ENCODE measurements at places on chromosomes 4 and X.

DNA sequence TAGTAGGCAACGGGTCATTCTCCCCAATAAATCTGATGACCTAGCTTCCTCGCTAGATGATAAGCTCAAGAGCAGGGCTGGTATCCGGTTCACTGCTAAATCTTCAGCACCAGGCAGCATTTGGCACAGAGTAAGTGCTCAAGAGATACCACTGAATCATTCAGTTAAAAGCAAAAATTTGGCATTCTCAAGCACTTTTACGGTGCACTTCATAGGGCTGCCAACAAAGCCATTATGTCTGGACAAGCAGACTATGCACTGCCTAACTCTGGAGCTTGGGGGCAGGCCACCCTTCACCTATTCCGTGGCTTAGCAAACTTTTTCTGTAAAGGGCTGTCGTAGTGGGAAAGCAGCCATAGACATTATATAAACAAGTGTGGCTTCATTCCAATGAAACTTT lies 23.8 kb upstream of the CXorf38 start:
- no peak for DNase-seq

DNA sequence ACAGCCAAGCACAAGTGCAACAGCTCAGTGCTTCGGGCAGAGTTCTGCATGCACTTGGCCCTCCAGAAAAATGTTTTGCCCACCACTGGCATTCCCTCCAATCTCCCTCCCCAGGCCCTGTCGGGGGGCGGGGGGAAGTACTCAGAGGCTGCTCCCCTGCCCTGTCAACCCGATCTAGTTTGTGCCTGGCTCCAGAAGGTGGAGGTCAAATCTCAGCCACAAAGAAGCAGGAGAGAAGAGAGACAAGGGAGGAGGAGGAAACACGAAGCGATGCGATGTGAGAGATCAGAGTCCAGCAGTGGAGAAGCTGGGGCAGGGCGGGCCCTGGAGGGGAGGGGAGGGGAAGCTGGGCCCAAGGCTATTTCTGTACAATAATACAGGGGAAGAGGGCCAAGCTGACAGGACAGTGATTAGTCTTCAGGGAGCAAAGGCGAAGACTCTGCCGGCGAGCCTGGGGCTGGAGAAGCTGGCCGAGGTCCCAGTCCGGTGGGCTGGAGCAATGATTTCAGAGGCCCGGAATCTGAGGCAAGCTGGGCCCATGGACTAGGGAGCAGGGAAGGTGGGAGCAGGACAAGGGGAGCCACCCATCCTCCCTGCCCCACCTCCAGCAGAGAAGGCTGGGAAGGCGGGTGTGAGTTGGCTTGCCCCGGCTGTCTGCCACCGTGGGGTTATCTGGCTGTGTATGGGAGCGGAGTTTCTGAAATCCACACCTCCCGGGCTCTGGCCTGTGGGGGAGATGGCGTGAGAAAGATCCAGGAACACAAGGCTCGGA lies 167.1 kb downstream of the EFNB1 start:
- no peak for DNase-seq

DNA sequence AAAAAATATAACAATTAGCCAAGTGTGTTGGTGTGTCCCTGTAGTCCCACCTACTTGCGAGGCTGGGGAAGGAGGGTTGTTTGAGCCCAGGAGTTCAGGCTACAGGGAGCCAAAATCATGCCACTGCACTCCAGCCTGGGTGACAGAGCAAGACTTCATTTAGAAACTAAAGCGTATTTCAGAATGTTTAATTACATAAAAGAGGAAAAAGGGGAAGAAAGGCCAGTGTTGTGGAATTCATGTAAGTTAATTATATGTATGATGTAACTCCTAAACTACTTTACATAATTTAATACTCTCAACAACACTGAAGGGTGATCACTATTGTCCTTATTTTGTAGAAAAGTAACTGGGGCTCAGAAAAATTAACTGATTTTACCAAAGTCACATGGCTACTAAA lies 67.2 kb upstream of the HOPX start:
- no peak for DNase-seq

- no peak for DNase-seq
Measured at GRCh38 chrX:154098551-154098950, 1.0 kb upstream of the MECP2 start.

DNA sequence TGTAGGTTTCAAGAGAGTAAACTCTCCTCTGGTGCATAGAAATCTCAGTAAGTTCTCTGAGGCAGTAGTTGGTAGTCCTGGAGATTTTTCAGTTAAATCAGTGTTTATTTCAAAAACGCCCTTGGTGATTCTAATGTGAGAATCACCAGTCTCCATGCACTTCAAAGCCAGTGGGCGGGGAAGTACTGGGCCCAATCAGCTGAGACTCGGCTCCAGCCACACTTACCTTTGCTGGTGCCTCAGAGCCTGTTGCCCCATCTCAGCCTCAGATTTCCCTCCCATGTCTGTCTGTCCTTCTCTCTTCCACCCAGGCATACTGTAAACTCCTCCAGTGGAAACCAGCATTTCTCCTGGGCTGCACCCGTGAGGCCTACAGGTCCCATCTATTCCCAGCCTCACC lies 7.4 kb upstream of the MGST2 start:
- DNase-seq, result no peak

DNA sequence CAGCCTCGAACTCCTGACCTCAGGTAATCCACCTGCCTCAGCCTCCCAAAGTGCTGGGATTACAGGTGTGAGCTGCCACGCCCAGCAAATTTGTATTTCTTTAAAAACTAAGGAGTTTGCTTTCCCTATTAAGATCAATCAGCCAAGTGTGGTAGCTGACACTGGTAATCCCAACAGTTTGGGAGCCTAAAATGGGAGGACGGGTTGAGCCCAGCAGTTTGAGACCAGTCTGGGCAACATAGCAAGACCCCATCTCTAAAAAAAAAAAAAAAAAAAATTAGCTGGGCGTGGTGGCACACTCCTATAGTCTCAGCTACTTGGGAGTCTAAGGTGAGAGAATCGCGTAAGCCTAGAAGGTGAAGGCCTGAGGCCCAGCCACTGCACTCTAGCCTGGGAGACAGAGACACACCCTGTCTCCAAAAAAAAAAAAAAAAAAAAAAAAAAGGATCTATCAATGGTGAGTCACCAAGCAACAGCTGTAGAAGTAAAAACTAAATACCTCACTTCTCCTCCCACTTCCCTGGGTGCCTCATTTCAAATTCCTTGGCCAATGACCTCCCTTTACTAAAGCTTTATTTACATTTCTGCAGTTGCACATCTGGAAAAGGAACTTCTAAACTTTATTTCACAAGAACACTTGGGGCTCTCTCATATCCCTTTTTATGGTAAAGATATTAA lies 54.5 kb downstream of the LDB2 start:
- DNase-seq, result no peak

GRCh38 chr4:41652971-41653370 lies 95.6 kb downstream of the PHOX2B start:
- DNase-seq, result no peak

DNA sequence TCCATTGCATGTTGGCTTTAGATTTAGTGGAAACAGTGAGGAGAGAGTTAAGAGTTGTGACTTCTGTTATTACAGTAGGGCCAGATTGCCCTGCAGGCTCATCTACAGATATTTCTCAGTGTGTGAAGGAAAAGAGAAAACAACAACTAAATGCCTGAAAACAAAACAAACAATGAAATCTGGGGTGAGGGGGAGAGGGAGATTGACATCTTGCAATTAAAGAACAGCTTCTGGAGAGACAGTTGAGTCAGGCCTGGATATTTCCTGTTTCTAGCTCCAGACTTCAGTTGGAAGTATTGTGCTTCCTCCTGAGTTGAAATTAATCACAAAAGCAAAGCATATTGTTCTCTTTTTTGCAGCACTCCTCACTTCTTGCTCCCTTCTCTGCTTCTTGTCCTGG lies 108.3 kb upstream of the SCML1 start:
- DNase-seq, result no peak

DNA sequence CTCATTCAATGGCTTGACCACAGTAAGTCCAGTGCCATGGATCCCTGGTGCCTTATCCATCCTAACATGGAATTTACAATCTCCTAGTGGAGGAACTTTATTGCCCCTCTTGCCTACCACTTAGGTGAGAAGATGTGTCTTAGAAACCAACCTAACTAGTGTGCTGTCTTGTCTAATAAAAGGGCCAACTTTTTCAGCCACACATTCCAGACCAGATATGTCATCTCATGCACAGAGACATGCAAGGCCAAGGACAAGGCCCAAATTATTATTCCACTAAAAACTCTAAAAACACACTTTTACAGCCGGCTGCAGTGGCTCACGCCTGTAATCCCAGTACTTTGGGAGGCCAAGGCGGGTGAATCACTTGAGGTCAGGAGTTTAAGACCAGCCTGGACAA lies 10.6 kb upstream of the PRDX4 start:
- no peak for DNase-seq

- no peak for DNase-seq
Measured at GRCh38 chrX:120564925-120565324, 4.2 kb upstream of the CUL4B start.

DNA sequence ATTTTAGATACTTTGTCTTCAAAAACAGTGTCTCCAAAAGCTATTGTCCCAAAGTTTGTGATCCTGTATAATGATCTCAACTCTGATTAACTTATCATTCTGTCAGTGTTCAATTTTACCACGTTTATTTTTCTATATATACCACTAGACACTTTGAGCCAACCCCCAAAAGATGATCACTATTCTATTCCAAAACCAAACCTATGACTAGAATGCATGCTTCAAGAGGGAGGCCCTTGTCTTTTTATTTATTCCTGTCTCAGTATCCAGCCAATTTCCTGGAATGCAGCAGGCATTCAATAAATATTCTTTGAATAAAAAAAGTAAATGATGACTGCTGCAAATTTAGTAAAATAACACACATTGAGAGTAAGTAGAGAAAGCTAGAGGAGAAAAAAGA lies 275.6 kb downstream of the LDB2 start:
- no peak for DNase-seq

DNA sequence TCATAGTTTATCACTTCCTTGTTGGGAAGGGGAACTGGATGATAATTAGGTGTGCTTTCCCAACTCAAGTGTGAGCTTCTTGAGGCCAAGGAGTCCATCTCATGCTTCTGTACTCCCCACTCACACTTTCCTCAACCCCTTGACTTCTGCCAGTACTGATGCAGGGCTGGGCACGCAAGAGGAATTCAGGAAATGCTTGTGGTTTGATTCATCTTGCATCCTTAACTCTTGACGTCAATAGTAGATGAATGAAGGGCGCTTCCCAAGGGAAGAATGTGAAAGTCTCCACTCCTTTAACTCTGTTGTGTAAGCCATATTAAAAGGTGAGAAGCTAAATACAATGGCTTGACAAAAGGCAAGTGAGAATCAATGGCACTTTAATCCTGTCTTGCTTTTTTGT lies 101.8 kb downstream of the AGTR2 start:
- DNase-seq, result no peak

DNA sequence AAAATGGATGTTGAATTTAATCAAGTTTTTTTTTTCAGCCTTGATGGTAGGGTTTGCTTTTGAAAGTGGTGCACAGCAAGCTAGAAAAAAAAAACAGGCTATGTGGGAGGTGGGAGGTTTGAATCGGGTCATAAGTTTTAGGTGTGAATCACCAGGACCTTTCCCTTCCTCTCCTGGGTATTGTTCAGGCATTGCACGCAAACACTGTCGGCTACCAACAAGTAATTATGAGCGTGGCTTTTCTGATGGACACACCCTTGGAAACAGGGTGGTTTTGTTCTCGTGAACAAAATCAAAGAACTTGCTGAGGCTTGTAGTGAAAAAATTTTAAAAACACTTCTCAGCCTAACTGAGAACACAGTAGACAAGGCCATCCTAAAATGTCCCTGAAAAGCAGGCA lies 18.1 kb downstream of the PIR start:
- no peak for DNase-seq

GRCh38 chr4:179353786-179354185 lies 1911.5 kb upstream of the AGA start:
- DNase-seq, result no peak

GRCh38 chr4:123741906-123742305 lies 345.3 kb downstream of the SPRY1 start:
- DNase-seq, result no peak

DNA sequence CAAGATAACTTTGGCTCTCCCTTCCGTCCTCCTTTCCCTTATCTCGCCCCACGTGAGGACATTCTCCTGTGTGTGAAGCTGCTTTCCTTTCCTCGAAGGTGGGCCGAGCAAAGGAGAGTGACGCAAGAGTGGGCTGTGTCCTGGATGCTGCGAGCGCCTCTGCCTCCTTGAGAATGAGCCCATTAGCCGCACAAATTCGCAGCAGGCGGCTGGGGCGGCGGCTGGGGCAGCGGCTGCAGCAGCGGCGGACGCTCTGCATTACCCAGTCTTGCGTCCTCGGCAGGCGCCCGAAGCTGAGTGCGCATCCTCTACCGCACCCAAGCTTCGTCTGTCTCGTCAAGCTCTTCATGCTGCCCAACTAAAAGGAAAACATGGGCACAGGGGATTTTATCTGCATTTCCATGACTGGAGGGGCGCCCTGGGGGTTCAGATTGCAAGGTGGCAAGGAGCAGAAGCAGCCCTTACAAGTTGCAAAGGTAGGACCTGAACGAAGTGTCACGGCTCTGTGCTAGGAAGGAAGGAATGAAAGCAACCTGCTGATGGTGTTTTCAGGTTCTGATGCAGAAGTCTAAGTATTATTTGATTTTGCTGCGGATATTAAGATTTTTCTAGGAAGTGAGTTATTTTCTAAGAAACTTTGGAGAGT lies at the start of gene SYNPO2:
Gene SYNPO2, plus strand, starts transcription at position 189 of the 646 bp plus-strand sequence. Its CDS starts 183 bp downstream, at position 372.
- DNase-seq, result no peak

GRCh38 chr4:41718907-41719306 lies 29.6 kb downstream of the PHOX2B start:
- DNase-seq, result no peak

DNA sequence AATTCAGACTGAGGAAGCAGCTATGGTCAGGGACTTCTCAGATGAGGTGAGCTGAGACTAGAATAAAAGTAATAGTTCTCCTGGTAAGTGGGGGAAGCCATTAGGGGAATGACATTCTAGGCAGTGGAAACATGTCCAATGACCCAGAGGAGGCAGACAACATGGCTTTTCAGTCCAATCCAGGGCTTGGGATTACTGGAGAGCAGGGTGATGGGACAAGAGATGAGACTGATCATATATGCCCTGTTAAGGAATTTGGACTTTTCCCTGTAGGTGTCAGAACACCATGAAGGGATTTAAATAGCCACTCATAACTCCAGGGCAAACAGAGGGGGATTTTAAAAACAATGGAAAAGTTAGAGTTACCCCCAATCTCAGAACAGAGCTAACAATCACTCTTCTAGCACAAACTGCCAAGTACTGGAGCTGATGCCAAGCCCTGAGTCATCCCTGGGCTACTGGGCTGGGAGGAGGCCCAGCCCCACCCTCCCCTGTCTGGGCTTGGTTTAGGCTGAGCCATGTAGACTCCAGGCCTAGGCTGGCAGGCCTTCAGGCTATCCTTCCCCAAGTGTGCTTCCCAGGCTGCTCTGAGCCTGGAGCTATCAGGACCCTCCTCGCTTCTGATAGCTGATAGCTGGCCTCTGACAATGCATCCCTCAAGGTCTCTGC lies 22.7 kb upstream of the MSN start:
- no peak for DNase-seq

GRCh38 chrX:39149761-39150160 lies 348.5 kb downstream of the MID1IP1 start:
- DNase-seq, result no peak

GRCh38 chr4:154877110-154877760 lies 96.2 kb downstream of the RBM46 start:
- DNase-seq, result no peak

- DNase-seq, result no peak
Measured at GRCh38 chr4:5658974-5659373, 49.4 kb downstream of the EVC2 start.

- DNase-seq, result no peak
Measured at GRCh38 chrX:51891821-51892551, 1.4 kb upstream of the MAGED1 start.
